ENCODE measurements at places on chromosomes 13 and 19.

- DNase-seq = no peak
Observed at GRCh38 chr19:54351474-54351873, 12.5 kb upstream of the LILRA4 start.

DNA sequence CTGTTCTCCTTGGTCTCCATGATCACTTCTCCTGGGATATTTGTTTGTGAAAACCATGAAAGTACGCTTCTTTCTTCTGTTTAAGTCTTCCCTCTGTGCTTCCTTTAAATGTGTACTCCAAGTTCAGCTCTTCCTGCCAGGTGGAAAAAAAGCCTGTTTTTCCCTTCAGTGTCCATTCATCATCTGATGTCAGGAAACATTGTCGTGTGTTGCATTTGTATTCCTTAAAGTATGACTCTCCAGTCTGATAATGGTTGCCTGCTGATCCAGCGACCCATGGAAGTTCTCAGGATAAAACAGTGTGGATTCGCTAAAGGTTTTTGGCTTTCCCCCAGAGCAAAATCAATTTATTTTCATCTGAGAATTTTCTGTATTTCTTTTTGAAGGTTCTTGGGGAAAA is 22.3 kb downstream of the SACS start:
- no peak for DNase-seq

- no peak for DNase-seq
Observed at GRCh38 chr13:44678197-44678596, 102.1 kb upstream of the TSC22D1 start.

GRCh38 chr13:44627441-44627840 is 51.3 kb upstream of the TSC22D1 start:
- no peak for DNase-seq

- peak; percentile 25 for DNase-seq
Observed at GRCh38 chr13:25860862-25861261, 191.0 kb downstream of the SHISA2 start.

GRCh38 chr13:29369060-29369743 is 226.3 kb downstream of the SLC7A1 start:
- DNase-seq = no peak

DNA sequence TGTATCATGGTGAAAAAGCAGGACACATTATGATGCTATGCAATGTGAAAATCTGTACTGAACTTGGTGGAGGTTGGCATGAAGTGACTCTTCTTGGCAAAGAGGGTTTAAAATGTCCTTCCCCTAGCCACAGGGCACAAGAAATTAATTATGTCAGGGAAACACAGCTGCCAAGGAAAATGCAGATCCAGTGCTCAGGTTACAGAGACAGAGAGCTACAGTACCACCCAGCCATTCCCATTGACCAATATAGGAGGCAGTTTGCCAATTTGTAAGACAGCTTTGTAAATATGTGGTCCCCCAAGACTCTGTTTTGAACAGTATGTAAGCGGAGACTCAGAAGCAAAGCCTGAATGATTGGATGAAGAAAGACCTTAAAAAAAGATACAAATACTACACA is 69.4 kb upstream of the KLF12 start:
- no peak for DNase-seq

Measured in fibroblast of skin of left biceps (primary cell).